ENCODE measurements at places on chromosomes 7 and 10. TPM values are rescaled to one million over a fixed set of nuclear protein-coding genes. Genes with fewer than 3 reads are reported as not detected.
A peak's percentile ranks its signal among the peaks of the same experiment; 100 is the strongest.

- peak; percentile 11 for DNase-seq
Observed at GRCh38 chr7:115475761-115476385, 554.0 kb downstream of the MDFIC start.

DNA sequence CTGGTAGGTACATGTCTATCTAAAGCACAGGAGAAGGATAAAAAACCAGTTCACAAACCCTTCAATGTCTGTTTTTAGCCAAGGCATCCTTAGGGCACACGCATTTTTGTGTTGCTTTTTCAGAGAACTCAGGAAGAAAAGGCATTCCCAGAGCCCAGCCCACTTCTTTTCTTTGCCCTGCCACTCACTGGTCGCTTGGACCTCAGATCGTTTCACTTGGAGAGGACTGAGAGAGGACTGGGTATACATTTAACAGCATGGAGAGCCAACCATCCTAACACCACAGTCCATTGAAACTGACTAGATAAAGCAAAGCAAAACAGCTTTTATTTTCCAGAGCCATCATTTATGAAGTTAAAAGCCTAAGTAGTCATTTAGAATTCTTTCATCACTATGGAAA is 194.2 kb downstream of the CAMK1D start:
- no peak for DNase-seq

GRCh38 chr7:102991540-102992214 is 78.9 kb downstream of the LRRC17 start:
- DNase-seq = no peak

DNA sequence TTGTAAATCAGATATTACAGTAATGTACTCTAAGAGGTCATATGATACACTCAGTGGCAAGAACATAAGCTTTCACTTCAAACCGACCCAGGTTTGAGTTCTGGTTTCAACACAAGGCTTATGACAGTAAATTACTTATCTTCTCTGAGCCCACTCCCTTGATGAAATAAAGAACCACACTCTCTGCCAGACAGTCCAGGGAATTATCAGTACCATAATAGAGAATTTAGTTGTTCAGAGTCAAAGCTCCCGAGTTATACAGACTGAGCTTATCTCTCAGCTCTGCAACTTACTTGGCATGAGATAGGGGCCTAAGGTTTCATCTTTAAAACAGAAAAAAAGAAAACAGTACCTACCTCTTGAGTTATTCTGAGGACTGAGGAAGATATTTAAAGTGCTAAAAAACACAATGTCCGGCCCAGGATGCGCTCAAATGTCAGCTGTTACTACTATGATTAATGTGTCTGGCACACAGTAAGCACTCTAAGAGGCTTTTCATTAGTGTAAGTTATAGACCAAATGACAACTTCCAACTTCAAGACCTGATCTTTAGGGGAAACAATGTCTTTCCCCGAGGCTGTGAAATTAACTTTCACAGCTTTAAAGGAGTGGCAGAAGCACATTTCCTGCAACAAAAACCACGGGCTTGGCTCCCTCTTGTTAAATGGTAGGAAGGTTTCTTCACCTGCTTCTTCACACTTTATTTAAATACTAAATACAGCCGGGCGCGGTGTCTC is 38.1 kb downstream of the UBE2H start:
- no peak for DNase-seq

The SRGN gene
- 10.7 TPM for polyA plus RNA-seq

GRCh38 chr10:34813626-34814222 is 1.4 kb downstream of the PARD3 start:
- no peak for DNase-seq

DNA sequence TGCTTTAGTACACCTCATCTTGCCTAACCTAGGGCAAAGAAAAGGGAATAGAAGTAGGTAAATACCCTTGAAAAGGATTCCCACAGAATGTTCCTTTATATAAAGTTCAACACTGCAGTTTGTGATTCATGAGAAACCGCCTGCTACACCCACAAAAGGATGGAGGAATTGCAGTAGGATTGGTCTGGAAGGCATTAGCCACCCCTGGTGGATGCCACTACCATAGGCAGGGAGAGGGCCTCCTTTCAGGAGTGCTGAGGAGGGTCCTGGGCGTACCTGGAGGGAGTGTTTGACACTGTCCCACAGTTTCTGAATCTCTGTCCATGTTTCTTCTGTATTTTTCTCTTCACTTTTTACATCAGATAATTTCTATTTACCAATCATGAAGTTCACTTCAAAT is 221.8 kb upstream of the TMEM72 start:
- DNase-seq = no peak

DNA sequence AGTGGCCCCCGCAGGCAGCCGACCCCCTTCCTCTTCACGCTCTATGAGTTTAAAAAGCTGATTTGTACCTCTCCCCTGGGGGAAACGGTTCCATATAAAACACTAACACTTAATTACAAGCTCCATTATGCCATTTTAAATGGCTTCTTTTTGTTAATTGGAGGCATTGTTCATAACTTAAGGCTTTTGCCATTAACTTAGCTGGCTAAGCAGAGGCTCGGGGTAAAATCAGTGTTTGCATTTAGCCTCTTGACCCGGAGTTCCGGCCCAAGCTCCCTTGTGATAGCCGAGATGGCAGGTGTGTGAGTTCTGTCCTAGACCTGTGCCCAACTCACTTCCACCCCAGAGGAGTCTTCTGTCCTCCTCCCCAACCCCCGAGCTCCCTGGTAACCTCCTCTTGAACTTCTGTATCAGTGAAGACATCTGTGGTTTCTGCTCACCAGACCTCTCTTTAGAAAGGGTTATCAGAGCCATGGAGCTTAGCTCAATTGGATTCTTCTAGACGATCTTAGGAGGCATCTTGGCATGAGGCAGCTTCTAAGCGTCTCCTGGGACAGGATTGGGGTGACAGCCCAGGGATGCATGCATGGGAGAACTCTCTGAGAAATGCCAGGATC is 34.2 kb upstream of the SH2B2 start:
- DNase-seq = no peak

DNA sequence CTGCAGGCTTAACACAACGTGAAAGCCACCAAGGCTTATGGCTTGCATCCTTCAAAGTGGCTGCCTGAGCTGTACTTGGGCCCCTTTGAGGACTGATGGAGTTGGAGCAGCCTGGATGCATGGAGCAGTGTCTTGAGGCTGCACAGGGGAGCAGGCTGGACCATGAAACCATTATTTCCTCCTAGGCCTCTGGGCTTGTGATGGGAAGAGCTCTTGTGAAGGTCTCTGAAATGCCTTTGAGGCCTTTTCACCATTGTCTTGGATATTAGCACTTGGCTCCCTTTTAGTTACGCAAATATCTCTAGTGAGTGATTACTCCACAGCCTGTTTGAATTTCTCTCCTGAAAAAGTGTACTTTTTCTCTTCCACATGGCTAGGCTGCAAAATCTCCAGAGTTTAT is 201.2 kb upstream of the NPY start:
- no peak for DNase-seq

The ERVW-1 gene
- 2.7 TPM for polyA plus RNA-seq

DNA sequence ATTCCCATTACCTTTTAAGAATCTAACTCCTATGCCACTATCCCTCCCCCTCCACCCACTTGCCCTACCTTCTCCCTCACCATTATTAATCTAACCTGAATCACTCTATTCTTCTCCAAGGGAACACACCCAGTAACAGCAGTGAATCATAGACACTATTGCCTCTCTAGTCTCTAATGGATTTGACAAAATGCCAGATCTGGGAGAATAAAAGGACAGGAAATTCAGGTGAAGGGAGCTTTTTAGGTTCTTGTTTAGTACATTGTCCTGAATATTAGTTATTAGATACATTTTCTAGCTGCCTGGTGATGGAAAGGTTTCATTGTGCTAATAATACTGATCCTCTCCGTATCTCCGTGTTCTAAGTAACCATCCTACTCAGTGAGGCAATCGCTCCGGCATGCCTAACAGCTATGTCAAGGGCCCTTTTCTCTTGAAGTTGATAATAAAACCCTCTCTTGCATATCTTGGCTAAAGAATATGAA is 4.1 kb upstream of the SFR1 start:
- no peak for DNase-seq

The CFAP46 gene
- polyA plus RNA-seq = 7.4 TPM

The IQUB gene
- 8.0 TPM for polyA plus RNA-seq

The GIMAP1 gene
- 2.4 TPM for polyA plus RNA-seq

DNA sequence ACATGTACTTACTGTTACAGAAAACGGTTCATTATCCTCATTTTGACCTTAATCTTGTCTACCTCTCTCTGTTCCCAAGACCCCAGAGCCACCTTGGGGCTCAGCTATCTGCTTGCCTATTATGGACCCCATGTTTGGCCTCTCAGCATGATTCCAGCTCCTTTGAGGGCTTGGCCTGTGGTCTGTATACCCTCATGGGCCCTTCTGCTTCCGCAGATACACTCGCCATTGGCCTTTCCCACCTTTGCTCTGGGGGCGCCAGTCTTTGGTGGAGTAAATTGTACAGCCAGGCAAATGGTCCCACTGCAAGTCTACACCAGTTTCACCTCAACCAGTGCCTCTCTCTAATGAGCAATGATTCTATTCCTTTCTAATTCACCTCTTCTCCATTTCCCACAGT is 109.2 kb upstream of the ZNF746 start:
- no peak for DNase-seq

- DNase-seq = no peak
Observed at GRCh38 chr10:104069613-104070012, 16.1 kb downstream of the COL17A1 start.

DNA sequence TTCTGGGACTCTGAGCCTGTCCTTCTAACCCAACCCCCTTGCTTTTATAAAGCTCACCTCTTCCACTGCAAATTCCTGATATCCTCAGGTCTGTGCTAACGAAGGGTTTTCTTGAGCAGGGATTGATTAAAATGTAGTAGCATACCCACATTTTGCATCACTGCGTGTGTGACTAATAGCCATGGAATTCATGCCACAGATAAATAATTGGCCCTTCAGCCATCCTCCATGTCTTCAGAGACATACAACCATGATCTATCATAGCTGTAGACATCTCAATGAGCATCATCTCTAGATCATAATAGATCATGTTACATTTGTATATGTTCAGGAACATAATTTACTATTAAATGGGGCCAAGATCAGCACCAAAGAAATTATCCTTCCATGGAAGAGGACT is 990.3 kb downstream of the KCNMA1 start:
- DNase-seq = no peak

GRCh38 chr7:146176860-146177259 is 60.3 kb downstream of the CNTNAP2 start:
- DNase-seq = peak; percentile 30

GRCh38 chr7:94763268-94763667 is 107.3 kb upstream of the SGCE start:
- DNase-seq = no peak

- DNase-seq = no peak
Observed at GRCh38 chr10:68235111-68235510, 3.2 kb upstream of the ATOH7 start.

The CPA2 gene
- 0.60 TPM for polyA plus RNA-seq

GRCh38 chr7:80210400-80210799 is 75.8 kb downstream of the GNAI1 start:
- peak; percentile 46 for DNase-seq

DNA sequence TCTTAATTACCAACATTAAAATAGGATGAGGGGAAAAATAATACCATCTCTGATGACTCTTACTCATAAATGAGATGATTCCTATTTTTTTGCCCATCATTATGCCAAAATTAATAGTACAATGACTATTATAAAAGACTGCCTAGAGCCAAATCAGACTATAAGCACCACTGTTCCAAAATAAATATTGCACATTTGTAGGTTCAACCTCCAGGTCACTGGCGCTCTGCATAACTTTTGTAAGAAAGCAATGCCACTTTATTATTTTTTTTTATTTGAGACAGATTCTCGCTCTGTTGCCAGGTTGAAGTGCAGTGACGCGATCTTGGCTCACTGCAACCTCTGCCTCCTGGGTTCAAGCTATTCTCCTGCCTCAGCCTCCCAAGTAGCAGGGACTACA is 142.5 kb upstream of the SP8 start:
- DNase-seq = no peak

The PRKCQ gene
- polyA plus RNA-seq = 16.5 TPM

The CCZ1B gene
- polyA plus RNA-seq = 86.6 TPM

GRCh38 chr10:72754275-72755032 is 62.5 kb downstream of the MCU start:
- no peak for DNase-seq

DNA sequence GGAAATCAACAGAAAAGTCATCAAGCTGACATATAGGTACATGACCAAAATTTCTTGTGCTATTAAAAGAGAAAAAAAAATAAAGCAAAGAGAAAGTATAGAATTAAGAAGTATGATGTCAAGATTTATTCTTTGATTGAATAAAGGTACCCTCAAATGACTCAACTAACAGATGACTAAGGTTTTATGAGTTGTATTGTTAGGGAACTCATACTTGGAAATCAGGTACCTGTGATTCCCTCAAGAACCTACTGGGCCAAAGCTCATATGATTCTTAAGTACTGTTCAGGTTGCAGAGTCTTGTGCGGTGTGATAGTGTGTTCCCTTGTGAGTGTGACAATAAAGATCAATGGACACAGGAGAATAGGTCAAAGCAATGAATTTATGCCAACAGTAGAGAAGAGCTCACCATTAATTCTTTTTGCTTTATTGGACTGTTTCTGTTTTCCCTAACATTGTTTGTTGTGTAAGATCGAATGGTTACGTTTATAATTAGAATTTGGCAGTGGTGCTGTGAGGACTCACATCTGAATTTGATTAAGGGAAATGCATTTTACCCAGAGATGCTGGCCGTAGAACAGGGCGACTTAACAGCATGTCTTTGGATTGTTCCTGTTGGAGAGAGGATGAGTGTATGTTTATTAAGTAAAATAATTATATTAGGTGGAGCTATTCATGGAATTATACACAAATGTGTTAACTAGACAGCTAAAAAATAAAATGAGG is 293.2 kb upstream of the SEMA3D start:
- no peak for DNase-seq

The PRF1 gene
- 0.20 TPM for polyA plus RNA-seq

DNA sequence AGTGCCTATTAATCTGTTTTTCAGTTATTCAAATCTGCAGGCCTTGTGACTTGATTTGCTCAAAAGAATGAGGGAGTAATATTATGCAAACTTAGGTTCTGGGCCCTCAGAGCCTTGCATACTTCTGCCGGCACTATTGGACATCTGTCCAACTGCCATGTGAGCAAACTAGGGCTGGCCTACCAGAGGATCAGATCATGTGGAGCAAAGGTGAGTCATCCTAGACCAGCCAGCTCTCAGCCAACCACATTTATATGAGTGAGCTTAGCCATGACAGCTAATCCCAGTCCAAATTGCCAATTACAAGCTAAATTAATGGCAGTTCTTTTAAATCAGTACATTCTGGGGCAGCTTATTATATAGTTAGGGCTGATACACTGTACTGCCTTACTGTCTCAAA is 69.6 kb downstream of the SDHAF3 start:
- DNase-seq = no peak

The HOXA5 gene
- 76.0 TPM for polyA plus RNA-seq

DNA sequence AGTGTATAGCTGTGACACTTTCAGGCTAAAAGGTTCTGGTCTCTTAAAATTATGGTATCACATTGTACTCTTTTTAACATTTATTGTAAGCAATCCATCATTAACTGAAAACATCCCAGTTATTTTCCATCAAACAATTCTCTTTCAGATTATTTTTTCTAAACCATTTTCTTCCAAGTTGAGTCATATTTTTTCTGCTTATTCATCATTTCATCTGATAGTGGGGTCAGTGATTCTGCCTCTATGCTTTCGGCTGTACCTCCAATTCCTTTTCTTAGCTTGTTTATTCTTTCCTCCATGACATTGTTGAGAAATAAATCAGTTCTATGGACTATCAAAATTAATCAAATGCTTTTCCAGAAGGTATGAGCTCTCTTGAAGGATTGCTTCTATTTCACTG is 609 bp upstream of the PNLIP start:
- no peak for DNase-seq

The ZNF107 gene
- 13.8 TPM for polyA plus RNA-seq

The SOSTDC1 gene
- 47.8 TPM for polyA plus RNA-seq

- no peak for DNase-seq
Observed at GRCh38 chr10:3647074-3647473, 137.9 kb downstream of the KLF6 start.
